ENCODE measurements at places on chromosomes 16 and 17.

DNA sequence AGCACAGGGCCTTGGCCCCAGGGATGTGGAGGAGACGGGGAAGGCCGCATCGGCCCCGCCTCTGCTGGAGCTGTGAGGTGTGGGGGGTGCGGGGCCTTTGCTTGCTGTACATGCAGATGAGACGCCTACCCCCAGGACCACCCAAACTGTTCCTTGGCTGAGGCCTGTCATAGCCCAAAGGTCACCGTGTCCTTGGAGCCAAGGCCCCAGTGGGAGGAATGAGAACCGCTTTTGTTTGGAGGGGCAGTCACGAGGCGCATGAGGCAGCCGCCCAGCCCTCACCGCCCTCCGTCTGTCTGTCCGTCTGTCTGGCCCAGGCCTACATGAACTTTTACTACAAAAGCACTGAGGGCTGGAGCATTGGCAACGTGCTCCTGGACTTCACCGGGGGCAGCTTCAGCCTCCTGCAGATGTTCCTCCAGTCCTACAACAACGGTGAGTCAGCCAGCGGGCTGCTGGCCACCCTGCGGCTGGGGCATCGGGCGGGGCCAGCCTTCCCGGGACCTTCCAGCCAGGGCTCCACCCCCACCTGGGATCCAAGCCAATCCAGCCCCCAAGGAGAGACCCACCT lies 8.8 kb downstream of the TAX1BP3 start:
- no peak for DNase-seq
- no peaks in the 10 kb centered on the region for H3K4me1 ChIP-seq
- H3K27ac ChIP-seq = no peak overlapping the region
- H3K36me3 ChIP-seq = no peaks in the 10 kb centered on the region
- no peaks in the 10 kb centered on the region for H3K27me3 ChIP-seq
- no peak overlapping the region for H3K4me3 ChIP-seq

- DNase-seq = no peak
- H3K27ac ChIP-seq = no peak overlapping the region
- peaks cover 4% of the 10 kb centered on the region for H3K27me3 ChIP-seq
- H3K4me3 ChIP-seq = no peak overlapping the region
- H3K4me1 ChIP-seq = peaks cover 14% of the 10 kb centered on the region
Measured at GRCh38 chr17:73706858-73707257, 62.6 kb upstream of the SDK2 start.

GRCh38 chr17:49691086-49691676 lies 13.3 kb upstream of the SPOP start:
- peaks cover 11% of the 10 kb centered on the region for H3K36me3 ChIP-seq
- peak overlapping the region; percentile 56 for H3K27ac ChIP-seq
- no peak overlapping the region for H3K4me3 ChIP-seq
- H3K27me3 ChIP-seq = no peaks in the 10 kb centered on the region

- H3K4me3 ChIP-seq = no peak overlapping the region
- no peak for DNase-seq
- H3K27me3 ChIP-seq = no peaks in the 10 kb centered on the region
- peaks cover 1% of the 10 kb centered on the region for H3K36me3 ChIP-seq
Measured at GRCh38 chr16:72149676-72150464, 22.1 kb downstream of the PMFBP1 start.

GRCh38 chr16:4245077-4245791 lies 3.4 kb upstream of the SRL start:
- H3K36me3 ChIP-seq = no peaks in the 10 kb centered on the region
- DNase-seq = no peak
- H3K27me3 ChIP-seq = no peaks in the 10 kb centered on the region

- peaks cover 5% of the 10 kb centered on the region for H3K36me3 ChIP-seq
- peak within 1 kb of the TSS; percentile 54 for H3K4me3 ChIP-seq
- H3K27ac ChIP-seq = peak within 1 kb of the TSS; percentile 93
- H3K4me1 ChIP-seq = peaks cover 37% of the 10 kb centered on the region
- DNase-seq = peak; percentile 61
Measured at GRCh38 chr17:39867880-39868553, at the start of gene ZPBP2. Gene ZPBP2, plus strand, starts transcription at chr17:39868202. Its CDS starts 153 bp downstream, at chr17:39868355.

DNA sequence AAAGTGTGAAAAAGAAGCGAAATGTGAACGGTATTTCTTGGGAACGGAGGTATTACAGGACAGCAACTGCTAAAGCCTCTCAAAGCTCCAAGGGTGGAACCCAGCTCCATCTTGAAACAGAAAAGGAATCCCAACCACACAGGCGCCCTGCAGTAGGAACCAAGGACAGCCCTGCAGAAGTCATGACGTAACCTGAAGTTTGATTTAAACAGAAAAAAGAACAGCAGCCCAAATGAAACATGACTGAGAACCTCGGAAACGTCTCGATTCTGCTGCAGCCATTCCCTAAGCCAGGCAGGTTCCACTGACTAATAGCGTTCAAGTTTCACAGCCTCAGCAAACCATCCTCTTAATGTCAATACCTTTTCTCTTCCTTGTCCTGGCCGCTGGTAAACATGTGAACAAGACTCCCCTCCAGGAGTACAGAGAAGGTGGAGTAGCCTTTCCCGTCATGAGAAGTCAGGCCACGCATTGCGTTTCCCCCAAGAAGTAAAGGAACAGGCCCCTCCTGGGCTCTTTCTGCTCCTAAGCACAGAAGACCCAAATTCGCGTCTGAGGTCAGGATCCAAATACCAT lies 20.1 kb downstream of the SIAH1 start:
- no peak for DNase-seq
- H3K36me3 ChIP-seq = peaks cover 1% of the 10 kb centered on the region
- peak overlapping the region; percentile 74 for H3K4me3 ChIP-seq
- H3K27me3 ChIP-seq = no peaks in the 10 kb centered on the region

DNA sequence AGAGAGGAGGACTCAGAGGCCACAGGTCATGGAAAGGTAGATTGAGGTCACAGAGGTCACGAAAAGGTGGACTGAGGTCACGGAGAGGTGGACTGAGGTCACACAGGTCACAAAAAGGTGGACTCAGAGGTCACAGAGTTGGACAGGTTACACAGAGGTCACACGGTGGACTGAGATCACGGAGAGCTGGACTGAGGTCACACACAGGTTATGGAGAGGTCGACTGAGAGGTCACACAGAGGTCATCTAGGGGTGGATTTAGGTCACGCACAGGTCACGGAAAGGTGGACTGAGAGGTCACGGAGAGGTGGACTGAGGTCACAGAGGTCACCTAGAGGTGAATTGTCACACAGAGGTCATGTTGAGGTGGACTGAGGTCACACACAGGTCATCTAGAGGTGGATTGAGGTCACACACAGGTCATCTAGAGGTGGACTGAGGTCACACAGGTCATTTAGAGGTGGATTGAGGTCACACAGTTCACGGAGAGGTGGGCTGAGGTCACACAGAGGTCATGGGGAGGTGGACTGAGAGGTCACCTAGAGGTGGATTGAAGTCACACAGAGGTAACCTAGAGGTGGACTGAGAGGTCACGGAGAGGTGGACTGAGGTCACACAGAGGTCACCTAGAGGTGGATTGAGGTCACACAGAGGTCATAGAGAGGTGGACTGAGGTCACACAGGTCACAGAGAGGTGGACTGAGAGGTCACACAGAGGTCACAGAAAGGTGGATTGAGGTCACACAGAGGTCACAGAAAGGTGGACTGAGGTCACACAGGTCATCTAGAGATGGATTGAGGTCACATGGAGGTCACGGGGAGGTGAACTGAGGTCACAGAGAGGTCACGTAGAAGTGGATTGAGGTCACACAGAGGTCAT lies 26.7 kb upstream of the JPT2 start:
- no peak for DNase-seq
- H3K27ac ChIP-seq = peak overlapping the region; percentile 19
- peaks cover 33% of the 10 kb centered on the region for H3K36me3 ChIP-seq
- no peak overlapping the region for H3K4me3 ChIP-seq
- no peaks in the 10 kb centered on the region for H3K27me3 ChIP-seq
- peaks cover 11% of the 10 kb centered on the region for H3K4me1 ChIP-seq

DNA sequence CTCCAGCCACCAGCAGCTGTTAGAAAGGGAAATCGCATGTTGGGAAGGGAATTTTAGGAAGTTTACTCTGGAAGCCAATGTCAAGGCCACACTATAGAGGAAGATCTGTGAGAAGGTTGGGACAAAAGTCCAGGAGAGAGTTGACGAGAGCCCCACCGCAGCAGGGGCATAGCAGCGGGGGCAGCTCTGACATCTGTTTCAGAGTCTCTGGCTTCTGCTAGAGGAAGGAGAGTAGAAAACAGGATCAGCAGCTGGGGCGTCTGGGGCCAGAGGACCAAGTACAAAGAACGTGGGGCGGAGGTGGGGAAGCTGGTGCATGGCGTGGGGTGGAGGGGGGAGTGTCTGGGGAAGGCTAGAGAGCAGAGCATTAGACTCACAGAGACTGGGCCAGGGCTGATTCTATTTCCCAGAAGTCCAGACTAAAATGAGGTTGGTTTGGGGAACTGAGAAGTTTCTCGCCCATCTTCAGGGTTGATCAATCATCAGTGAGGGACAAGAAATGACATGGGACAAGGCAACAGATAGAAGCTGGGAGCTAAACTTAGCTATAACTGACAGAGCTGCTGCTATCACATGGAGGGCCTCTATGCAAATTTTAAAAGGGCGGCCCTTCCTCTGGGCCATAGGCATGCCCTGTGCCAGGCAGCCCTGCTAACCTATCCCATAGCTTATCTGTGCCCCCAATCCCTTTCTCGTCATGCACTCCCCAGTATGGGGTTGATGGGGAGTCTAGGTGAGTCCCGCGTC lies 1.2 kb downstream of the RABEP2 start:
- peak overlapping the region; percentile 96 for H3K4me3 ChIP-seq
- H3K4me1 ChIP-seq = peaks cover 18% of the 10 kb centered on the region
- peaks cover 8% of the 10 kb centered on the region for H3K36me3 ChIP-seq
- DNase-seq = no peak
- H3K27me3 ChIP-seq = no peaks in the 10 kb centered on the region
- no peak overlapping the region for H3K27ac ChIP-seq

- no peak overlapping the region for H3K27ac ChIP-seq
- H3K4me1 ChIP-seq = no peaks in the 10 kb centered on the region
- DNase-seq = no peak
- no peaks in the 10 kb centered on the region for H3K36me3 ChIP-seq
- H3K27me3 ChIP-seq = peaks cover 7% of the 10 kb centered on the region
Measured at GRCh38 chr16:80210787-80211186, 330.0 kb upstream of the DYNLRB2 start.

DNA sequence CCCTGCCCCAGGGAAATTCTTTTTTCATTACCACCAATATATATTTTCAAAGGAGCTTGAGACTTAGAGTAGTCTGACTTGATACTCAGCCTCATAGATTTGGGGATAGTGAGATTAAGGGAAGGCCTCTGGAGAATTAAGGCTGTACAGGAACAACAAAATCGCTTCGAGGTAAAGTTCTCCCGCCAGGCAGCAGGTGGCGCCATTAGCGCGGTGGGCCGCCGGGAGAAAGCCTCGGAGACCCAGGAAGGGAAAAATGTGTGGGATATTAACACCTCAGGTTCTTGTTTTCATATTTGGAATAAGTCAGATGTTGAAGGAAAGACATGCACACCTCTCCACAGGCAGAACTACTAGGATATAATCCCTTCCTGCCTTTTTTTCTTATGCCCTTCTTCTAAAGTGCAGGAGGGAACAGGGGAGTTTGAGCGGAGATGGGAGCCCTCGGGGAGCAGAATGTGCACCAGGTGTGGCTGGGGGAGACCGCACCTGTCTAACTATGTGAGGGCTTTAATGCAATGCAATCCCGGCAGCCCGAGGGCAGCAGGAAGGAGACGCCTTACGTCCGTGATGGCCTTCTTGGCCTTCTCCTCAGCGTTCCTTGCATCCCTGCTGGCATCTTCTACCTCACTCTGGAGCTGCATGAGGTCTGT lies 25.9 kb downstream of the MYH3 start:
- H3K27ac ChIP-seq = no peak overlapping the region
- no peaks in the 10 kb centered on the region for H3K27me3 ChIP-seq
- H3K4me3 ChIP-seq = no peak overlapping the region
- H3K4me1 ChIP-seq = peaks cover 5% of the 10 kb centered on the region
- DNase-seq = peak; percentile 28

DNA sequence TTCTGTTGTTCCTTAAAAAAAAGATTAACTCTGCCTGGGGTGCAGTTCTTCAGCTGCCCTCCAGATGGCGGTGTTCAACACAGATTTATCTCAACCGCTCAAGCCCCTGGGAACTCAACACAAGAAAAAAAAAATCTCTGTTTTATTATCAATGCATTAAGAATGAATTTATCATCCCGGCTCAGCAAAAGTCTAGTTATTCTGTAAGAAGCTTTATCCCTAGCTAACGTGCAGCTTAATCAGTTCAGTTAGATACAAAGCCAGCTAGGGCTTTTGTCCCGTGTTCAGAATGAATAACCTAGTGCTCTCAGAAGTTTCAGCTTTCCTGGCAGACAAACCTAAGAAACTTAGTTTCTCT lies 475.9 kb upstream of the CCL2 start:
- H3K27ac ChIP-seq = no peak overlapping the region
- peak; percentile 17 for DNase-seq
- peaks cover 15% of the 10 kb centered on the region for H3K27me3 ChIP-seq
- H3K4me3 ChIP-seq = no peak overlapping the region
- H3K4me1 ChIP-seq = no peaks in the 10 kb centered on the region

DNA sequence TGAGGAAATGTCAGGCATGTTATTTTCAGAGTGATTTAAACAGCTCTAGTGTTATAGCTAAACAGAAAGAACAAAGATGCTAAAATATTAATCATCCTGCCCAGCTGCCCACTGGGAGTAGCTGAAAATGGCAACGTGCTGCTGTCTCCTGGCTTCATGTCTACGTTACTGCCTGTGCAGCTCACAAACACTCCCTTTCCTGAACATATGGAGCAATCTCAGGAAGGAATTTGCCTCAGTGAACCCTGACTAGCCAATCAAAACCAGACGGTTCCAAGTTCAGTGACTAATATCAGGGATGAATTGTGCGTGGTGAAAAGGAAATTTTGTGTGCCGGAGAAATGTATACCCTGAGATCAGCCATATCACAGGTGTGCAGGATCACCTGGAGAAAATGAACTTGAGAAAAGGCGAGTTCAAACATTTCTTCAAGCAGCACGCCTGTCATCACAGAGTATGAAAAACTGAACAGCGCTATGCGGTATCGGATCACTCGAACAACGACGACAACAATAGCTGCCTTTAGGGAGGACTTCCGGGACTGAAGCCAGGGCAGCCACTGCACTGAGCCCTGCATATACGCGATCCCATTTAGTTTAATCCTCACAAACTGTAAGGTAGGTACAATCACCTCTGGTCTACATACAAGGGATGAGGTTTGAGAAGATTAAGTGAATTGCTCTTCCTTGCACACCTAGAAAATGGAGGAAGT lies 110.3 kb downstream of the STX8 start:
- no peak overlapping the region for H3K4me3 ChIP-seq
- H3K27ac ChIP-seq = no peak overlapping the region
- peaks cover 13% of the 10 kb centered on the region for H3K4me1 ChIP-seq
- peaks cover 8% of the 10 kb centered on the region for H3K36me3 ChIP-seq

Data from activated naive CD8-positive, alpha-beta T cell treated with anti-CD3 and anti-CD28 coated beads for 36 hours (primary cell).